ENCODE measurements at places on chromosomes 4 and X. TPM values are rescaled to one million over a fixed set of nuclear protein-coding genes. Genes with fewer than 3 reads are reported as not detected.
A peak's percentile ranks its signal among the peaks of the same experiment; 100 is the strongest.

- DNase-seq, result no peak
Observed at GRCh38 chr4:160038615-160039014, 935.7 kb downstream of the RAPGEF2 start.

- DNase-seq, result no peak
Observed at GRCh38 chr4:36115312-36115711, 129.0 kb downstream of the ARAP2 start.

GRCh38 chr4:106707776-106708463 is 328.2 kb downstream of the DKK2 start:
- no peak for DNase-seq

- no peak for DNase-seq
Observed at GRCh38 chr4:37728064-37728463, 41.9 kb upstream of the RELL1 start.

- DNase-seq, result peak; percentile 71
Observed at GRCh38 chr4:113760795-113761619, 531 bp downstream of the CAMK2D start.

Gene POLN
- 2.5 TPM for total RNA-seq

GRCh38 chrX:54994668-54995351 is 822 bp upstream of the PFKFB1 start:
- DNase-seq, result no peak

Gene HTN3
- not detected for total RNA-seq

GRCh38 chrX:15059474-15059873 is 186.3 kb downstream of the MOSPD2 start:
- no peak for DNase-seq

DNA sequence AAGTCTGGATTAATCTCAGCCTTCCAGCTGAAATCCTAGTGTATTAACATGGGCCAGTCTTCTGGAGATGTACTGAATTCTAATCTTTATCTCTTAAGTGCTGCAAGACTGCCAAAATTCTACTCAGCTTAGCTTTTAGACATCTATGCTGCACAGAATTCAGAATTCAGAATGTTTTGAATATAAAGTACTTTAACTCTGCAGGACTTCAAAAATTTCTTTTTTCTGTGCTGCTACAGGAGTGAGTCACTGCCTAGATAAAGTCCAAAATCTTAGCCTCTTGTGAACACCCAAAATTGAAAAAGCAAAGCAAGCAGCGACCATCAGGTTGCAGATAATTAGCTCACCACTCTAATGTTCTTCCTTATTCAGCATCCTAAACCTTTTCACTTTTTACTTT is 1092.6 kb upstream of the PCDH10 start:
- DNase-seq, result no peak

GRCh38 chrX:32987142-32987541 is 224.2 kb downstream of the DMD start:
- no peak for DNase-seq

Gene XAGE2
- not detected for total RNA-seq

DNA sequence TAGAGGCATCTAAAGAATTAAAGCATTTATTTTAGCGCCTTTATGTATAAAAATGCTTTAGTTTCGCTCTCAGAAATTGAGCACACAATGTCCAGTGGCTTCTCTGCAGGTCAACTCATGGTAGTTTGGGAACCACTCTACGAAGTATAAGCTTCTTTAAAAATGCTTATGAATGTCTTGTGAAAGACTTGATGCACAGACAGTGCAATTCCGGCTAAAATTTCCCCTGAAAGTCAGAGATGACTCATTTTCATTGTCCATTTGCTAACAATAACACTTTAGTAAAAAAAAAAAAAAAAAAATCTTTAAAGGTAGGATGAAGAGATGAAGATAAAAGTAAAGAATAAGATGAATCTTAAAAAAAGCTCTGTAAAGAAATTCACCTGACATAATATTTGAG is 117.2 kb downstream of the PDHA2 start:
- DNase-seq, result no peak

- DNase-seq, result peak; percentile 26
Observed at GRCh38 chr4:10089346-10089745, 27.3 kb downstream of the WDR1 start.

GRCh38 chrX:132063334-132063733 is 40.2 kb downstream of the STK26 start:
- no peak for DNase-seq

- no peak for DNase-seq
Observed at GRCh38 chrX:45849261-45849862, 648.7 kb upstream of the DIPK2B start.

GRCh38 chr4:127936974-127937373 is 28.0 kb downstream of the MFSD8 start:
- DNase-seq, result no peak

Gene TCEANC
- 3.8 TPM for total RNA-seq

Gene CFAP47
- 0.44 TPM for total RNA-seq

DNA sequence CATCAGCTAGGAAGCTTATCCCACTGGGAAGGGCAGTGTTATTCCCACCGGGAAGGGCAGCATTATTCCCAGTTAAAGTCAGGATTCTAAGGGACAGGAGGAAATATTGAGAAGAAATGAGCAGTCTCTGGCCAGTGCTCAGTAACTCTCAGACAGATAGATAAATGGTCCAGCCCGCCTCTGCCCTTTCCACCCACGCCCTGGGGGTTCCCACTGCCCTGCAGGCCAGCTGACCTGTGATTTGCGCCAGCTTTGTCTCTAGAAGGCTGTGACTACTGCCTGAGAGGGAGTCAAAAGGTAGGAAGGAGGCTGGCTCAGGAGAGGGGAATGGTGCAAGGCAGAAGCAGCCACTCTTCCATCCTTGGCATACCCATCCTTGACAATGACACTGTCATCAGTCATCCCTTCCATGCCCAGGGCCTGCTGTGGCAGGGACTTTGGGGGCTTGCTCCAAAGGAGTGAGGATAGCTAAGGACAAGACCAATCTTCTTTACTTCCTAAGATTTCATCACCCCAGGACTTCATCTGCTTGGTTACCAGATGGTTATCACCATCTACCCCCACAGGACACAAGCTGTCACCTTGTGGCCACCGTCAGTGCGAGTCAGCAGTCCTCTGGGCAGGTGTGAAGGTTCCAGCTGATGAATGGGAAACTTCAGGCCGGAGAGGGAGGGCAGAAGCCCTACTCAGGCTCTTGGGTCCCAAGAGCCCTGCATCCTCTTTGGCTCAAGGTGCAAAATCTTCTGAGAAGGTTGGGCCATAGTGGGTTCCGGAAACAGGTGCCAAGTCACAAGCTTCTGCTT is 49.5 kb downstream of the SEPSECS start:
- no peak for DNase-seq

- no peak for DNase-seq
Observed at GRCh38 chr4:81562093-81562492, 90.4 kb upstream of the RASGEF1B start.

Gene MAGEC1
- total RNA-seq, result not detected

DNA sequence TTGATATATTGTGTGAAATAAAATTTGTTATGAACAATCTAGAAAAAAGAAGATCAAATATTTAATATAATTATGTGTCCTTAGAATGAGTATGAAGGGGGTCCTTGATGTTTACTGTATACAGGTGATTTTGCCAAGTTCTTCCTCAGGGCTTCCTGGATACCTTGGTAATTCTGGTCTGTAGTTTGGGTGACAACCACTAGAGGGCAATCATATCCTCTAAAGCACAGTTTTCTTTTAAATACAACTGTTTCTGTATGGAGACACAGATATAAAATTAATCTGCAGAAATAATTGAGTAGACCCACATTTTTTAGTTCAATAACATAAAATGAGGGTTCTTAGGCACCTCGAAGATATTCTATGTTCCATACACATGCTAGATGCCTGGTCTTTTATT is 157.7 kb downstream of the SPANXN1 start:
- peak; percentile 19 for DNase-seq

Gene ADAD1
- total RNA-seq, result not detected

- DNase-seq, result no peak
Observed at GRCh38 chrX:40950546-40950945, 134.7 kb upstream of the USP9X start.

GRCh38 chr4:37453999-37454800 is 209.7 kb downstream of the NWD2 start:
- no peak for DNase-seq

DNA sequence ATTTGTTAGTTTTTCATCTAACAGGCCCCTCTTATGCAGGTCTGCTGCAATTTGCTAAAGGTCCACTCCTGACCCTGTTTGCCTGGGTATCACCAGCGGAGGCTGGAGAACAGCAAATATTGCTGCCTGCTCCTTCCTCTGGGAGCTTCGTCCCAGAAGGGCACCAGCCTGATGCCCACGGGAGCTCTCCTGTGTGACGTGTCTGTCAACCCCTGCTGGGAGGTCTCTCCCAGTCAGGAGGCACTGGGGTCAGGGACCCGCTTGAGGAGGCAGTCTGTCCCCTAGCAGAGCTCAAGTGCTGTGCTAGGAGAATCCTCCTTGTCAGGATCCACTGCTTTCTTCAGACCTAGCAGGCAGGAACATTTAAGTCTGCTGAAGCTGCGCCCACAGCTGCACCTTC is 30.5 kb downstream of the ATRX start:
- DNase-seq, result no peak

Gene KCND1
- total RNA-seq, result 6.0 TPM

- DNase-seq, result no peak
Observed at GRCh38 chr4:82948647-82949204, 48.2 kb downstream of the THAP9 start.

Gene GAGE2A
- total RNA-seq, result not detected

DNA sequence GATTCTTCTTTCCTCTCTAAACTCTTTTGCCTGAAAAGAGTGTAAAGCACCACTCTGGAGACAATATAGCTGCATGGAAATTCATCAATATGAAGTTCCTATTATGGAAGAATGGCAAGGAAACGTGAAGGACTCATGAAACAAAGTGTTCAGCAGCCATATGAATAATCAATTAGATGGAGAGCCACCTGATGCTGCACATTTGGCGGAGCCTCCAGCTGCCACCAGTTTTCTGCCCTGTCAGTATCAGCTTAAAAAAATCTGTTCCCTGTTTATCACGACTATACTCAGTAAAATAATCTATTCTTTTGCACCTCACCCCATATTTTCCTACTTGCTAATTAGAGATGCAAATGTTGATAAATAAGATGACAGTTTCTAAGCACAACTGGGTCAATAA is 276.0 kb downstream of the UNC5C start:
- DNase-seq, result no peak

Gene POU3F4
- total RNA-seq, result not detected

Gene PDZD4
- 2.6 TPM for total RNA-seq

- DNase-seq, result peak; percentile 77
Observed at GRCh38 chr4:5979981-5980380, 38.2 kb downstream of the C4orf50 start.

GRCh38 chrX:77967631-77968030 is 1.8 kb downstream of the PGAM4 start:
- DNase-seq, result no peak

Gene MAB21L2
- total RNA-seq, result not detected

- DNase-seq, result no peak
Observed at GRCh38 chrX:15413101-15413500, 28.9 kb upstream of the VEGFD start.

GRCh38 chr4:15811703-15812337 is 33.7 kb downstream of the CD38 start:
- DNase-seq, result no peak

- DNase-seq, result no peak
Observed at GRCh38 chr4:20456407-20456806, 204.7 kb downstream of the SLIT2 start.

Gene ADH1A
- total RNA-seq, result not detected

Gene H2BW2
- not detected for total RNA-seq

- DNase-seq, result no peak
Observed at GRCh38 chrX:143058120-143058519, 32.4 kb downstream of the SPANXN4 start.

GRCh38 chr4:38759113-38759789 is 23.5 kb downstream of the TLR10 start:
- DNase-seq, result peak; percentile 68

GRCh38 chr4:23369331-23369730 is 520.5 kb downstream of the PPARGC1A start:
- DNase-seq, result no peak

DNA sequence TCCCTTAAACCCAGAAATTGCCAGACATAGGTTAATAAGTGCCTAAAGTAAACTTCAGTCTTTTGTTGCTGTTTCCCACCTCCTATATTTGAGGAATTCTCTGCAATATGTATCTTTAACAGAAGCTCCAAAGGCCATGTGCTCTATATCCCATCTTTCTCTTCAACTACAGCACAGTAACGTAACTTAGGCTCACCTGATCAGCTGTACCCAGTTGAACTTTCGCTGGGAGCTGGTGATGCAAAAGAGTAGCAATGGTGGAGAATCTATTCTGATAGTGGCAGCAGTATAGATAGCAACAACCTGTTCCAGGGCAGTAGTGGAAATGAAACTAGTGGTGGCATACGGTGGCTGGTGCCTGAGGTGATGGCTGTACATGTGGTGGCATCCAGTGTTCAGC is 33.2 kb upstream of the YTHDC1 start:
- no peak for DNase-seq

Gene GLUD2
- 0.46 TPM for total RNA-seq

- DNase-seq, result no peak
Observed at GRCh38 chrX:8721536-8721935, 10.4 kb downstream of the ANOS1 start.

DNA sequence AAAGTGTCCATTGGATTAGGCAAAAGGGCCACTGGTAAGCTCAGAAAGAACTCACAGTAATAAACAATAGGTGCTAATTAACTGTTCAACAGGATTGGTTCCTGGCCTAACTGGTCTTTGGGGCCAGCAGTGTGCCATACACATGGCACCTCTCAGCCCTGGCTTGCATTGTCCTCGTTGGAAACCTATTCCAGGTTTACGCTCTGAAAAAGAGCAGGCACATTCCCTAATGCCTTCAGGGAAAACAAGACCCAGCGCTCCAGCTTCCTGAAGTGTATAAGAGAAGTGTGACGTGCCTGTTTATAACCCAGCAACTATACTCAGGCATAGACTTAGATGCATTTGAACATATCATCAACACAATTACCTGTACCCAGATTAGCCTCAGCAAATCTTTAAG is 51.9 kb upstream of the RBM47 start:
- DNase-seq, result no peak

DNA sequence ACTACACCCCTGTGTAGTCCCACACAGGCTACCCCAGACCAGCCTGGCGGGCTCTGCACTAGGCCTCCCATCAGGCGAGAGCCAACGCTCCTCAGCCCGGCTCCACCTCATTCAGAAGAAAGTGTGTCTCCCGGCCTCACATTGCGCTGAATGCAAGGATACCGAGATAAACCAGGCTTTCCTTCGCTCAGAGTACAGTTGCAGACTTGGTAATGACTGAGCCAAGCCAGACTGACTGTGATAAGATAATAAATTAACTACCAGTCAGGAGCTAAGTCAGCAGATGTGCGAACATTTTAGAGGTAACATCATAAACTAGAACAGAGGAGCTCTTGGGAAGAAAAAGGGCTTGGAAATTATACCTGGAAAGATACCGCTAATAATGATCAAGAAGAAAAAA is 397.6 kb downstream of the TRIML1 start:
- no peak for DNase-seq

- DNase-seq, result no peak
Observed at GRCh38 chr4:10046471-10046870, 25.2 kb upstream of the SLC2A9 start.

Gene CBR4
- total RNA-seq, result 21.4 TPM

- DNase-seq, result no peak
Observed at GRCh38 chrX:24277405-24277804, 36.5 kb downstream of the SUPT20HL2 start.
